ENCODE measurements at places on chromosomes 4 and X. TPM values are rescaled to one million over a fixed set of nuclear protein-coding genes. Genes with fewer than 3 reads are reported as not detected.

ARAF gene
- total RNA-seq = 35.4 TPM

ATOH1 gene
- not detected for total RNA-seq

GRIA2 gene
- total RNA-seq = not detected

TMSB15A gene
- 17.0 TPM for total RNA-seq

FHIP1A gene
- total RNA-seq = 14.8 TPM

C4orf36 gene
- total RNA-seq = 1.8 TPM

MAGEA1 gene
- not detected for total RNA-seq

BMPR1B gene
- total RNA-seq = not detected

TMEM271 gene
- not detected for total RNA-seq

RPS3A gene
- 2,446 TPM for total RNA-seq

ADGRL3 gene
- not detected for total RNA-seq

USP17L29 gene
- not detected for total RNA-seq

IL1RAPL2 gene
- not detected for total RNA-seq

MAGEA2 gene
- total RNA-seq = 48.1 TPM

PDLIM3 gene
- total RNA-seq = 11.5 TPM

CXCL8 gene
- total RNA-seq = 1.8 TPM

- peak; percentile 93 for DNase-seq
Observed at GRCh38 chr4:111064342-111064993, 441.6 kb upstream of the PITX2 start.

GRCh38 chrX:119573840-119574393 lies 446 bp upstream of the UBE2A start:
- peak; percentile 15 for DNase-seq

- DNase-seq = no peak
Observed at GRCh38 chrX:55480390-55481062, 9.1 kb downstream of the USP51 start.

DNA sequence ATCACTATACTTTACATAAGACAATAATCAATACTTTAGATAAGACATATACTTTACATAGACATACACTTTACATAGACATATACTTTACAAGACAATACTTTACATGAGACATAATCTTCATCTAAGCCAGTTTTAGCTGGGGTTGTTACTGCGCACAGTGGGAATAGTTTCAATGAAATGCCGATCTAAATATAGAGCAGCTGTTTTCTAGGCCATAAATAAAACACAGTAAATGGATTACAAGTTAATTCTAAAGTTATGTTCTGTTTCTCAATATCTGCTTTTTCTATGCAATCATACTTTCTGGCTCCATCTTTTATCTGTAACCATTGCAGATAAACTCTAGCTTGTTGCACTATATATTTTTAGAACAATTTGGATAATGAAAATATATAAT lies 1470.6 kb upstream of the PABPC4L start:
- DNase-seq = no peak

- no peak for DNase-seq
Observed at GRCh38 chrX:45083314-45083713, 117.4 kb downstream of the DIPK2B start.

GRCh38 chr4:168639914-168640313 lies 143.1 kb downstream of the PALLD start:
- DNase-seq = no peak

GRCh38 chr4:2482693-2483092 lies 13.8 kb downstream of the RNF4 start:
- DNase-seq = no peak

GRCh38 chr4:110364911-110365520 lies 110.9 kb upstream of the ENPEP start:
- no peak for DNase-seq

DNA sequence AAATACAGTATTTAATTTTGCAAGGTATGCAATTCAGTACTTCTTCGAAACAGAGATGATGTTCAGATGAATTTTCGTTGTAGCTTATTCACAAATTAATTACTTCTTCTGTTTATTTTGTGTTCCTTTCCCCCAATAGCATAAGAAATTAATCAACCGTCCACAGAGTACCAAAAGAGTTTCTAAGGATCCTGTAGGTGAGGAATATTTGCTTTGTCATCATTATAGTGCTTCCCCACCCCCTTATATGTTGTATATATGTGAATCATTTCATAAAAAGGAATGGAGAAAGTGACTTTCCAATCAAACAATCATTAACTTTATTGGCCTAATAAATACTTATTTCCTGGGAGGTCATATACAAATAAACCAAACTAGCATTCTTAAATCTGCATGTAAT lies 57.6 kb downstream of the DTHD1 start:
- DNase-seq = no peak

- DNase-seq = no peak
Observed at GRCh38 chr4:78902298-78902697, 36.9 kb downstream of the PAQR3 start.

- DNase-seq = no peak
Observed at GRCh38 chr4:122906859-122907305, 15.5 kb downstream of the NUDT6 start.

DNA sequence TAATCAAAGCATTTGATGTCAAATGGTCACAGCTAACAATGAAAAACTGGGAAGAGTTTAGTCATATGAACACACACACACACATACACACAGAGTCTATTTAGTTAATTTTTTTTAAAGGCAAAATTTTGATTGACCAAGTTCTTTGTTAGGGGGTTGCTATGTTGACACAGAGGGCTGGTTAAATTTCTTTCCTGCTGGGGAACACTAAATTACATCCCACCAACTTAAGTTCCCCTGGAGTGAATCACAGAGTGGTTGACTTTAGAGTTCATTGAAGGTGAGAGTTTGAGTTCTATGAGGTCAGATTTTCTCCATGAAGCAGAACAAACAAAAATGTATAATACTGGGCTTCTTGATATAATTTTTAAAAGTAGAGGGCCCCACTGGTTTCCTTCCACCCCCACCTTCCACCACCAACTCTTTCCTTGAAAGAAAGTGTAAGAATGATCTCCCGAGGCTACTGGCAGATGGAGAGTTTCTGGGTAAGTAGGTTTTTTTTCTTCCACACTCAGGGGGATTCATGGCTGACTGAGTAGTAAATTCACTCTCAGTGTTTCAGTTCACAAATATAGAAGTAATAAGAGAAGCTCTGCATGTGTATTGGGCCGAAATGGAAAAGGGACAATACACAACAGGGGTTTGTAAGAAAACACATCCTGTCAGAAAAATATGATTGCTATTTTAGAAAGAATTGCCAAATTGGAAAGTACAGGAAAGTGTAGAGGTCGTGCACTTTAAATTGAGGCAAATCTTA lies 917.0 kb upstream of the LCORL start:
- DNase-seq = no peak

- DNase-seq = no peak
Observed at GRCh38 chr4:137524725-137525369, 7.4 kb downstream of the PCDH18 start.

DNA sequence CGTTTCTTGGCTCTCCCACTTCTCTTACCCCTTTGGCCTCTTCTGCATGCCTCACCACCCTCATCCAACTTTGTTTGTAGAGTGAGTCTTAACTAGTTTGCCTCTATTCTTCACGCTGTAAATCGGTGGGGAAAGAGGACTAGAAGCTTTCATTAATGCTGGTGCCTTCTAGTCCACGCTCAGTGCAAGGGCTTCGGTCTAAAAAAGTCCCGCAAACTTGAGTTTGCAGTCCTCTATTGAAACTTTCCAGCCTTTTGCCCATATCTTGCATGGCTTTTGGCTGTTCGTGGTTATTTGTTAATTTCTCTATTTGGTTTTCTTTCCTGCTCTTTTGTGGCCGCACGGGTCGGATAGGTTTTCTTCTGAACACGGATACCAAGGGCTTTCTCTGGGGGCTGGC lies 868 bp downstream of the DACH2 start:
- DNase-seq = no peak

DNA sequence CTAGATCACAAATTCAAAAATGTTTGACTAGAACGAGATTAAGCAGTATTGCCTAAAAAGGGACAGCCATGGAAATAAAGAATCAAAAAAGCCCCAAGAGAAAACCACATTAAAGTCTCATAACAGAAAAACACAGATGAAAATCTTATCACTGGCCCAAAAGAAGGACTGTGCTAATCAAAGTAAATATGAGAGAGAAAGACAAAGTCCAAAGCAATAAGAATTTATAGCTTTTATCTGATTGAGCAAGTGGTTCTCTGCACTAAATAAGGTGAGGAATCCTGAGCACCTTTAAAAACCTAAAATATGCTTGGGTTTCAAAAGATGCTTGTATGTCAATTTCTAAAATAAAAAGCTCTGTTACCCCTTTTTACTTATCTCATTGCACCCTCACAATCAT lies 409.3 kb downstream of the GASK1B start:
- DNase-seq = no peak

DNA sequence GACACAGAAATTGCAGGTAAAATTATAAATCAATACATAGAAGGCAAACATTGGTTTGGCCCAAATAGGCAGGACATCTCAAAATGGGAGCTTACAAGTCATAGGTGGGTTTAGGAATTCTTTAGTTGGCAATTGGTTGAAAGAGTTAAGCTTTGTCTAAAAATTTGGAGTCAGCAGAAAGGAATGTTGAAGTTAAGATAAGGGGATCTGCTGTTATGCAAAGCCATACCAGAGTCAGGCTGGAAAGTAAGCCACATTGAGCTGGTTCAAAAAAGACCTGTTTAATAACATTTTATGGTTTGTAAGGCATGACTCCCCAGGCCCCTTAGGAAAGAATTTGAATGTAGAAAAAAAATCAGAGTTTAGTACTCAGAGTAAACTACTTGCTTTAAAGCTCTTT lies 92.6 kb downstream of the IL13RA2 start:
- DNase-seq = no peak

GRCh38 chrX:100643212-100643611 lies 787 bp upstream of the SRPX2 start:
- no peak for DNase-seq

GRCh38 chr4:47590325-47590724 lies 105.2 kb downstream of the ATP10D start:
- DNase-seq = no peak

GRCh38 chrX:19513383-19513782 lies 1.9 kb downstream of the MAP3K15 start:
- no peak for DNase-seq

GRCh38 chrX:8366481-8366880 lies 98.1 kb upstream of the VCX3B start:
- DNase-seq = no peak

DNA sequence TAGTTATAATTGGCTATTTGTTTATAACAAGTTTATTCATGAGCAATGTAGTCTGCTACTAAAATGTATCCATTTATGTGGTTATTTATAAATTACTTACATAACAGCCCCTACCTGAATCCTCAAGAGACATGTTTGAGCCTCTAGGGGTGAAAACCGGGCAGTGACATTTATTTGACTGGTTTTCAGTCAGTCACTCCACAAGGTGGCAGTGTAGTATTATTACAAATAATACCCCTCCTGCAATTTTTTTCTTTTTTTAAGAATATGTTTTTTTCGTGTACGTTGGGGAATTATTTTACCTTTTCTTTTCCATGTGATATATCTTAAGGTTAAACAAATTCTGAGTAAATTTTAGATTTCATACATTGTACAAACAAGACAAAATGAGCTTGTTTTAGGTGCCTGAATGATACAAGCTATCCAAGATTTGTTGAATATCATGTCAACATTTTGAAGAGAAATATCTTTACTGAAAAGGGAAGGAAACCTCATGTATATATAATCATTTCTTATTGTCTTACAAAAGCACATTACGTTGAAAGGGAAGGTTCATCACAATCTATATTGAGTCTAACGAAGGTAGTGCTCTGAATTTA lies 598.7 kb upstream of the TECRL start:
- peak; percentile 13 for DNase-seq

- DNase-seq = no peak
Observed at GRCh38 chr4:159312236-159312635, 209.4 kb downstream of the RAPGEF2 start.

DNA sequence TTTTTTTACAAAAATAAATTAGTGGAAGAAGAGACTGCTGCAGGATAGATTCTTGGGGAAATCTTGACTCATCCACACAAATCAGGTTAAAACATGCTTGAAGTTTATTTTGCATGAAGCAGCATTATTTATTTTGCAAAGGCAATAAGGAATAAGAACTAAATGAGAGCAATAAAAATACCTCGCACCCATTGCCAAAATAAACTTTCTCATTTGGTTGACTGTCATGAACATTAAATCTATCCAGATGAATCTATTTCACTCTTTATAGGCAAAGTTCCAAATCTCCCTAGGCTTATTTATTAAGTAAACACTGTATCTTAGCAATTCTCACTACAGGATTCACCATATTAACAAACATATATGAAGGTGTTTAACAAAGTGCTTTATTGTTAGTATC lies 58.9 kb downstream of the HOPX start:
- DNase-seq = no peak

DNA sequence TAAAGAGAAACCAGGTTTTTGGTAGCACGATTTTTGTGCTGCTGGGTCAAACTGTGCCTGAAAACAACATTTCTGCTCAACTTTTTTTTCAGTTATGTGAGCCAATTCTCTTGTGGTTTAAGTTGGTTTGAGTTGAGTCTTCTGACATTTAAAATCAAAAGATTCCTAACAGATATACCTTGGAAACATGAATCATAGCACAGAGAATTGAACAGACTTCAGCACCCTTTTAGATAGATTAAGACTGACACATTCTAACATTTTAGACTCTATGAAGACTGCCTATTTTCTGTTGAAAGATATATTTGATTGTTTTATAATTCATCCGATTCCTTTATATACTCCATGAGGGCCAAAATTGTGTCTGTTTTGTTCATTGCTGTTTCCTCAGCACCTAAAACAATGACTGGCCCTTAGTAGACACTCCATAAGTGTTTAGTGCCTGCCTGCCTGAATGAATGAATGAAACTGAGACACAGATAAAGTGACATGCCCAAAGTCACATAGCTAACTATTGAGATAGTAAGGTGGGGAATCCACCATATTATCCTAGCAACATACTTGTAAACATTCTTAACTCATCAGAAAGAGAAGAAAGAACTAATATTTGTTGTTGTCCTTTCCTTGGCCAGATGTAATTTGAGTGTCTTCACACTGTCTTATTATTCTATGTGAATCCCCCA lies 624.0 kb downstream of the MID1IP1 start:
- DNase-seq = no peak

GRCh38 chr4:66000510-66001117 lies 330.3 kb upstream of the EPHA5 start:
- DNase-seq = no peak

- DNase-seq = no peak
Observed at GRCh38 chr4:3660928-3661515, 105.2 kb upstream of the ADRA2C start.

GRCh38 chr4:145785391-145786008 lies 105.6 kb downstream of the C4orf51 start:
- no peak for DNase-seq

- no peak for DNase-seq
Observed at GRCh38 chr4:108982402-108983185, 219.7 kb upstream of the ETNPPL start.

- DNase-seq = no peak
Observed at GRCh38 chrX:118528071-118528737, 32.6 kb downstream of the DOCK11 start.
